ENCODE measurements at places on chromosomes 1 and 21.

DNA sequence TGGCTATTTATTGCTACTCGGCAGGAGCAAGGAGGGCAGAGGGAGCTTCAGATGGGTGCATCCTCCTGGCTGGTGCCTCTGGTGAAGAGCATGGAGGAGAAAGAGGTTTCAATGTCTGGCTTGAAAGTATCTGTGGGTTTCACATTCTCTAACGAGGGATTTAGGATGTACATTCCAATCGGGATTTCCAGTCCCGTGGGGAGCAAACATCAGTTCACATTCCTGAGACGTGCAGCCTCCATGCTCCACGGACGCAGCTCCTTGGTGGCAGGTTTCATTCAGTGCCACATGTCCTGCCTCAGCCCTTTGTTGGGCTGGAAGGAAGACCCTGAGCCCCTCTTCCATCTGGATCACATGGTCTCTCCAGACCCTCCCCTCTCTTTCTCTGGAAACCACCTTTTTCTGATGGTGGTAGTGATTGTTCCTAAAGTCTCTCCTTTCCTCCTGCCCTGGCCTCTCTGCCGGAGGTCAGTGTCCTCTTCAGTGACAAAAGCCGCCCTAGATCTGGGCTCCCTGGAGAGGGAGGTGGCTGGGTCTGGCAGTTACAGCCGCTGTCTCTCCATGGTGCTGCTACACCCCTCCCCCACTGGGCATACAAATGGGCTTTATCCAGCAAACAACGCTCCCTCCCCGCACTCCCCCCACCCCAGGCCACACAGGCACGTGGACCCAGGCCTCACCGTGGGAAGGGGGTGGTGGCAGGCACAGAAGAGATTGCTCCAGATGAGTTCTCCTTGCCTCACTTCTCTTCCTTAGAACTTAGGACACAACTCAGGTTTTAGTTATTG, 826 bp upstream of the CA14 start:
- no peak overlapping the region for H3K27ac ChIP-seq
- peaks cover 16% of the 10 kb centered on the region for H3K27me3 ChIP-seq
- no peak for DNase-seq
- no peak overlapping the region for H3K4me3 ChIP-seq
- H3K4me1 ChIP-seq = peaks cover 12% of the 10 kb centered on the region

DNA sequence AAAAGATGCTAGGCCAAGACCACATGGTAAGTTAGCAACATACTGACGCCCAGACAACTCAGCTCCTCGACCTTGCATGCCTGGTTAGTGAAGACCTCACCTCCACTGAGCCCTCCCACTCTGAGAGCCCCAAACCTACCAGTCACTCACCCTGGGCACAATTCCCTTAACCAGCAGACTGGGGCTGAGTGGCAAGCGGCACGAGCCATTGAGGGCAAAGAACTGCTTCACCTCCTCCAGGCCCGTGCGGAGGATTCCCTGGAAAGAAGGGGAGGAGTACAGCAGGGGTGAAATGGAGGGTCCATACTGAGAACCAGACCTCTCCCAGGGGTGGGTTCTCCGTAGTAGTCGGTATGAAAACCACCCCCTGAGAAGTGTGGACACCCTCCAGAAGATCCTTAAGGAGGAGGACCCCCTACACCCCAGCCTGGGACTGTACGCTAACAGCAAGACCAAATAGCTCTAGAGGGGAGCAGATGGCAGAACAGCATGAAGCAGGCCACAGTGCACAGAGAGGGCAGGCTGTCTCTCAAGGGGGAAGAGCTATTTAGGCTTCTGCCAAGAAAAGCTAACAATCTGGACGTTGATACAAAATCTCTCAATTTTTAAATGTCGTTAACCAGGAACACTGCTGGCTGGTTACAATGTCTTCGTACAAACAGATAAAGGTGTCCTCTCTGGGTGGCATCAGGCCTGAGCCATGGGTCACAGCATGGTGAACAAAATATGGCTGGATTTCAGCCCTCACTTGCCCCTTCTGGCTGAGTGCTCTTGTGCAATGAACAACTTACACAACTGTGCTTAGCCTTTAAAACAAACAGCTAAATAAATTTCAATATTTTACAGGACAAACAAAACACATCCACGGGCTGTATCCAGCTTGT, 31.0 kb upstream of the PPP1R15B start:
- peaks cover 8% of the 10 kb centered on the region for H3K4me1 ChIP-seq
- H3K4me3 ChIP-seq = no peak overlapping the region
- no peak overlapping the region for H3K27ac ChIP-seq

DNA sequence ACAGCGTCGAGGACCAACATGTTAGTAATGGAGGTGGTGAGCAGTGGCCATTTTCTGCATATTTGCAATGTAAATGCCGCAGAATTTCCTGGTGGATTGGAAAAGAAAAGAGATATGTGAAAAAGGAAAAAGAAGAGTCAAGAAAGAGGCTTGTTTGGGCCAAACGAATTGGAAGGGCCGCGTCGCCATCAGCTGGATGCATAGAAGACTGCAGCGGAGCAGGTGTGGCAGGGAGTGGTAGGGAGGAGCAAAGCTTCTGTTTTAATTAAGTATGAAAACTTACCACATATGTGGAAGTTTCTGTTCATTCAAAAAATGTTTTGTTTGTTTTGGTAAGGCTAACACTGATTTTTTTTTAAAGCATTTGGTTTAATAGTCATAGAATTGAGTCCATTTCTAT, 690.7 kb downstream of the NCAM2 start:
- no peak for DNase-seq
- no peaks in the 10 kb centered on the region for H3K4me1 ChIP-seq
- H3K36me3 ChIP-seq = no peaks in the 10 kb centered on the region
- no peaks in the 10 kb centered on the region for H3K27me3 ChIP-seq
- H3K4me3 ChIP-seq = no peak overlapping the region

DNA sequence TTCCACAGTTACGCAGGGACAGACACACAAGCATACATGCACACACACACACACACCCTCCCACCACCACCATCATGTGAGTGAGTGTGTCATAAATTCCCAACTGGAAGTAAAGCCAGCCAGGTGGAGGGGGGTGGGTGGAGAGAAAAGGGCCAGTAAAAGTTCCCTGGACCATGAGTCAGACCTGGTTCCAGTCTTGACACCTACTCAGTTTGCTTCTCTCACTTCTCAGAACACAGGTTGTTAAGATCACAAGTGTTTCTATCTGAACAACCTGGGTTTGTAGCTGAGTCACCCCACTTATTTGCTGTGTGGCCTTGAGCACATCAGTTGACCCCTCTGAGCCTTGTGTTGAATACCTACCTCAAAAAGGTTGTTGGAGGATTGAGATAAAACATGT, 9.6 kb downstream of the EPHA10 start:
- no peak overlapping the region for H3K27ac ChIP-seq
- peaks cover 13% of the 10 kb centered on the region for H3K27me3 ChIP-seq
- no peaks in the 10 kb centered on the region for H3K36me3 ChIP-seq
- no peaks in the 10 kb centered on the region for H3K4me1 ChIP-seq
- no peak overlapping the region for H3K4me3 ChIP-seq
- DNase-seq = no peak

- no peak for DNase-seq
- H3K36me3 ChIP-seq = no peaks in the 10 kb centered on the region
- H3K27ac ChIP-seq = no peak overlapping the region
- H3K4me3 ChIP-seq = no peak overlapping the region
- no peaks in the 10 kb centered on the region for H3K4me1 ChIP-seq
- H3K27me3 ChIP-seq = no peaks in the 10 kb centered on the region
Measured at GRCh38 chr21:19914028-19914427, 1084.2 kb upstream of the NCAM2 start.

- no peaks in the 10 kb centered on the region for H3K36me3 ChIP-seq
- no peak within 1 kb of the TSS for H3K27ac ChIP-seq
Measured at GRCh38 chr1:201468844-201469644, at the start of gene PHLDA3. PHLDA3 (minus strand) TSS chr1:201469188; CDS start chr1:201468786, 402 bp downstream.

DNA sequence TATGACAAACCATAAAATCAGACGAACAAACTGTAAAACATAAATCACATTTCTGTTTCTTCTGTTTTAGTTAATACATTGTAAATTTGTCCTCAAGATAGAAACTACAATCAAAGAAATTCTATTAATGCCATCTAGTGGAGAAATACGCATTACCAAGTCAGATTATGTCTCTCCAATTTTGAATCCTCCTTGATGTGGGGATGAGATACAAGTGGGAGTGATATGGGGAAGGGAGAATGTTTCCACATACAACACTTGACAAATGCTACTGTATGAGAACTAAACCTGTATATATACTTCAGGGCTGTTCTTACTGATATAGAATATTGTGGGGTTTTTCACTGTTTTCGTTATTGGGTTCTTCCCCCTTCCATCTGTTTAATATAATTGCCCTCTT, 2.6 kb downstream of the HFM1 start:
- peaks cover 5% of the 10 kb centered on the region for H3K27me3 ChIP-seq
- no peak for DNase-seq
- no peak overlapping the region for H3K27ac ChIP-seq
- no peaks in the 10 kb centered on the region for H3K36me3 ChIP-seq
- no peaks in the 10 kb centered on the region for H3K4me1 ChIP-seq

DNA sequence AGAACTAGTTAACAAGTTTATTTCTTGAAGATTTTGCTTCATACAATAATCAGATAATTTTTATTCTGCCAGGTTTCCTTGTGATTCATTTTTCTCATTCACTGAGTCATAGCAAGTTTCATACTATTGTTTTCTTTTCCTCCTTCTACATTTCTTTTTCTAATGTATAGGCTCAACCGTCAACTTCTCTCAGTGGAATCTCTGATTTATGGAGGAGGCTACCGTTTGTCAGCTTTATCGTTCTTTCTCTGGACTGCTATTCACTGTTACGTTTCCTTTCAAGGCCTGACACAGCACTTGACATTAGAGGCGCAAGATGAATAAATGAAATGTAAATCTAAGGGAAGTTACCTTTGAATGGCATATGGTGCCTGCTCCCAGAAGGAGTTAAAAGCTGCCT, 284.3 kb upstream of the NR5A2 start:
- no peak overlapping the region for H3K4me3 ChIP-seq
- DNase-seq = no peak
- H3K27me3 ChIP-seq = no peaks in the 10 kb centered on the region
- H3K36me3 ChIP-seq = no peaks in the 10 kb centered on the region
- no peak overlapping the region for H3K27ac ChIP-seq

GRCh38 chr1:210822932-210823331, 311.0 kb downstream of the KCNH1 start:
- no peak overlapping the region for H3K27ac ChIP-seq
- H3K4me1 ChIP-seq = no peaks in the 10 kb centered on the region
- no peaks in the 10 kb centered on the region for H3K27me3 ChIP-seq
- H3K4me3 ChIP-seq = no peak overlapping the region
- H3K36me3 ChIP-seq = no peaks in the 10 kb centered on the region

- peaks cover 34% of the 10 kb centered on the region for H3K4me1 ChIP-seq
- DNase-seq = no peak
- H3K27me3 ChIP-seq = no peaks in the 10 kb centered on the region
Measured at GRCh38 chr1:228809621-228810394, 74.5 kb downstream of the RHOU start.

GRCh38 chr1:63675420-63675931, 82.3 kb downstream of the PGM1 start:
- H3K36me3 ChIP-seq = no peaks in the 10 kb centered on the region
- H3K27ac ChIP-seq = no peak overlapping the region
- no peak for DNase-seq
- no peak overlapping the region for H3K4me3 ChIP-seq
- H3K4me1 ChIP-seq = no peaks in the 10 kb centered on the region
- H3K27me3 ChIP-seq = no peaks in the 10 kb centered on the region

DNA sequence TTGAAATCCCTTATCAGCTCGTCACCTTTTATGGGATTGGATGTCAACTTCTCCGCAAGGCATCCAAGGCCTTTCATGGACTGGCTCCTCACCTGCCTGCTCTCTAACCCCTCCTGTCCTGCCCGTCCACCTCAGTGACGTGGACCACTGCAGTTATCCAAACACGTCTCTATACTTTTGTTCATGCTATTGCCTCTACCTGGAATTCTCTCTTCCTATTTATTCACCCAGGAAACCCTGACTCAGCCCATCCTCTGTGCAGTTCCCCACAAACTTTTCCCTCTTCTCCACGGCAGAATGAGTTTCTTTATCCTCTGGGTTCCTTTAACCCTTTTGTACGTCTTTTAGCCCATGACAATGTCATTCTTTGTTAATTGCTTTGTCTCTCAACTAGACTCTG, 5.1 kb upstream of the UTP25 start:
- H3K4me1 ChIP-seq = peaks cover 17% of the 10 kb centered on the region
- no peaks in the 10 kb centered on the region for H3K36me3 ChIP-seq
- no peak for DNase-seq
- H3K4me3 ChIP-seq = no peak overlapping the region
